T-helper 17 cell (primary cell): ENCODE measurements at places on chromosomes 7 and 10.

DNA sequence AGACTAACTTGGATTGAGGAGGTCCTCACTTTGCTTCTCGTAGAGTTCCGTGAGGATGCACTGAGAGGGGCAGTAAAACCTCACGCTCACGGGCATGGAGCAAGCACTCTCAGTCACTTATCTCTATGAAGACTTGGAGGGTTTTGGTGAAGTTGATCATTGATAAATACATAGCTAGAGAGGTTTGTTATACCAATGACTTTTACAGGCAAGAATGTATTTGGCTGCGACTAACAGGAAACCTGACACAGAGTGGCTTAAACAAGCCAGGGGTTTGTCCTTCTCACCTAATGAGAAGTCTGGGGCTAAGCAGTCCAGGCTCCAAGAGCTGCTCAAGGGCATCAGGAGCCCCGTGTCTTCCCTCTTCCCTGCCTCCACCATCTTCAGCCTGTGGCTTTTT lies 6.1 kb downstream of the BICC1 start:
- peaks cover 81% of the 10 kb centered on the region for H3K27me3 ChIP-seq
- H3K4me1 ChIP-seq = peaks cover 3% of the 10 kb centered on the region
- H3K36me3 ChIP-seq = peaks cover 2% of the 10 kb centered on the region
- no peak overlapping the region for H3K4me3 ChIP-seq
- DNase-seq = no peak

DNA sequence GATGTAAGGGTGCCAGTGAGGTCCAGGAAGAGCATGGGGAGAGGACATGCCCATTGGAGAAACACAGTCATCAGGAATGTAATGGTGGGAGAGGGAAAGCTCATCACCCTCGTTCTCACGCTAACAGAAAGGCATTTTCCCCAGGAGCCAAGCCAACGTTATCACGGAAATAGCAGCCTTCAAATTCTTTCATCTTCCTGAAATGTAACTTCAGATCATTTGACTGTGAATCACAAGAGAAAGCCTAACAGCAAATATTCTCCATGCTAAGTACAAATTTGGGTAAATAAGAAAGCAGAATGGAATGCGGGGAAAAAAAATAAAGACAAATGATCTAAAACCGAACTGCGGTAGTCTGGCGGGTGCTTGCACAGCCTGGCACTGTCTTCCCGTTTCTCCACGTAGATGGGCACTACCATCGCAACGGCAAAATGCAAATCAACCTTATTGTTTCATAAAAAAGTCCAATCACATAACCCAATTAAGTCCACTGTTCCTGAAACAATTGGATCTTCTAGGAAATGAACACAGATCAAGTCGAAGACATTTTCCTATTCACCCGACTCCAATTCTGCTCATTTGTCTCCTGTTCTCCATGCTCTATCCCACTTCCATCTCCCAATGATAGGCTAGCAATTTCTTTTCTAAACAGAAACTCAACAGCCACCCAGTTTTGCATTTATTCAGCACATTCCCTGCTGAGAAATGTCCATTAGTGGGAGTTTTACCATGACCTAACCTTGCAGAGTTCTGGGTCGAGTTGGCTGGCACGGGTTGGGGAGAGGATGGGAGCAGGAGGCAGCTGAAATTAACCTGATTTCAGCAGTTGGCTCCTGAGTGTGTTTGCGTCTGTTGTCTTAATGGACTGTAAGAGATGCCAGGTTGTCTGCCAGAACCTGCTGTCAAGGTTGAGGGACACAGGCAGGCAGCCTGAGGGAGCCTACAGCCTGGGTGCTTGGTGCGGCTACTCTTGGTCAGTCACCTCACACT lies 74.6 kb upstream of the FRMD4A start:
- peaks cover 2% of the 10 kb centered on the region for H3K36me3 ChIP-seq
- H3K27ac ChIP-seq = no peak overlapping the region
- H3K27me3 ChIP-seq = peaks cover 33% of the 10 kb centered on the region
- H3K4me1 ChIP-seq = peaks cover 11% of the 10 kb centered on the region
- no peak for DNase-seq
- H3K4me3 ChIP-seq = no peak overlapping the region

DNA sequence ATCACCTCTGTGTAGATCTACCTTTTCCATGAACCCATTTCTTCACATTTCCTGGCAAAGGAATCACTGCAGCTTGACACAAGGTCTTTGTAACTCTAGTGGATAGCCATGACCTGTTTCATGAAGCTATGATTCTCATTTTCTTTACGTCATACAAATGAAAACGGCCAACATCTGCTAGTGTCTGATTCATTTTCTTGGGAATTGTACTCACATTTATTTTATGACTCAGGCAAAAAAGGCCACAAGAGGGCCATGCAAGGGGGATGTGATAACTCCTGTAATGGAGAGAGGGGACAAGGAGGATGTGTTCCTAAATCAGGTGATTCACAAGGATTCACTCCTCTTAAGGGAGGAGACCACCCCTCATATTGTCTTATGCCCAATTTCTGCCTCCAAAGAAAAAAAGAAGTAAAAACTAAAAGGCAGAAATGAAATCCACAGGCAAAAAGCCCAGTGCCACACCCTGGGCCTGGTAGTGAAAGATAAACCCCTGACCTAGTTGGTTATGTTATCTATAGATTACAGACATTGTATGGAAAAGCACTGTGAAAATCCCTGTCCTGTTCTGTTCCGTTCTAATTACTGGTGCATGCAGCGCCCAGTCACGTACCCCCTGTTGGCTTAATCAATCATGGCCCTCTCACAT lies 249.9 kb downstream of the IPMK start:
- no peaks in the 10 kb centered on the region for H3K4me1 ChIP-seq
- no peak overlapping the region for H3K27ac ChIP-seq
- no peaks in the 10 kb centered on the region for H3K36me3 ChIP-seq
- H3K27me3 ChIP-seq = no peaks in the 10 kb centered on the region
- H3K4me3 ChIP-seq = no peak overlapping the region
- no peak for DNase-seq

- H3K4me1 ChIP-seq = peaks cover 24% of the 10 kb centered on the region
- no peaks in the 10 kb centered on the region for H3K27me3 ChIP-seq
- H3K4me3 ChIP-seq = no peak overlapping the region
- H3K27ac ChIP-seq = no peak overlapping the region
Measured at GRCh38 chr7:149281508-149282330, 19.7 kb downstream of the ZNF783 start.

DNA sequence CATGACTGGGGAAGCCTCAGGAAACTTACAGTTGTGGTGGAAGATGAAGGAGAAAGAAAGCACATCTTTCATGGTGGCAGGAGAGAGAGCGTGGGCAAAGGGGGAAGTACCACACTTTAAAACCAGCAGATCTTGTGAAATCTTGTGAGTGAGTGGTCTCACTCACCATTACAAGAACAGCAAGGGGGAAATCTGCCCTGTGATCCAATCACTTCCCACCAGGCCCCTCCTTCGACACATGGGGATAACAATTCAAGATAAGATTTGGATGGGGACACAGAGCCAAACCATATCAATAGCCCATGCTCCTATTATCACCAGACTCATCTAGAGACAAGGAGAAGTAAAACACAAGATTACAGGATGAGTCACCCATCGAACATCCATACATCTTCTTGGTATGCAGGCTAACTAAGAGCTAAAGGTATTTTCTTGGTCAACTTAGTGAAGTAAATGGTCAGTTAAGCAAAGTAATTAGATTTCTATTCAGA lies 55.3 kb upstream of the YAE1 start:
- peaks cover 18% of the 10 kb centered on the region for H3K4me1 ChIP-seq
- H3K4me3 ChIP-seq = no peak overlapping the region
- no peak overlapping the region for H3K27ac ChIP-seq
- H3K36me3 ChIP-seq = peaks cover 2% of the 10 kb centered on the region

GRCh38 chr10:2137549-2138174 lies 400.3 kb upstream of the ADARB2 start:
- H3K27ac ChIP-seq = no peak overlapping the region
- no peak for DNase-seq
- peaks cover 4% of the 10 kb centered on the region for H3K27me3 ChIP-seq
- no peaks in the 10 kb centered on the region for H3K4me1 ChIP-seq
- no peaks in the 10 kb centered on the region for H3K36me3 ChIP-seq

DNA sequence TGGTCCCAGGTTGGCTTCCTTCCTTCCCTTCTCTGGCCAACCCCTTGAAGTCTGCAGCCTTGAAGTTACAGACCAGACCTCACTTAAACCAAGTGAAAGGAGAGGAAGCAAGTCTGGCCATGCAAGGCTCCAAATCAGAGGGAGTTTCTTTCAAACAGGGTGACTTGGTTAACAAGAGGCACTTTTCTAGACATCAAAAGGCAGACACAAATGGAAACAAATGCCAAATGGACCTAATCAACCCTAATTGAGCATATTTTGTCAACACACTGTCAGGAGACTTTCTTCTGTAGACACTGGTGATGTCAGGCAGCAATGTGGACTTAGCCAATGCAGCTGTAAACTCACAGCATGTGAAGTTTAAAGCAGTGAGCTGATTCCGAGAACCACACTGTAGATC lies 282.7 kb upstream of the FZD8 start:
- no peaks in the 10 kb centered on the region for H3K4me1 ChIP-seq
- no peak overlapping the region for H3K27ac ChIP-seq
- no peak for DNase-seq
- no peak overlapping the region for H3K4me3 ChIP-seq

DNA sequence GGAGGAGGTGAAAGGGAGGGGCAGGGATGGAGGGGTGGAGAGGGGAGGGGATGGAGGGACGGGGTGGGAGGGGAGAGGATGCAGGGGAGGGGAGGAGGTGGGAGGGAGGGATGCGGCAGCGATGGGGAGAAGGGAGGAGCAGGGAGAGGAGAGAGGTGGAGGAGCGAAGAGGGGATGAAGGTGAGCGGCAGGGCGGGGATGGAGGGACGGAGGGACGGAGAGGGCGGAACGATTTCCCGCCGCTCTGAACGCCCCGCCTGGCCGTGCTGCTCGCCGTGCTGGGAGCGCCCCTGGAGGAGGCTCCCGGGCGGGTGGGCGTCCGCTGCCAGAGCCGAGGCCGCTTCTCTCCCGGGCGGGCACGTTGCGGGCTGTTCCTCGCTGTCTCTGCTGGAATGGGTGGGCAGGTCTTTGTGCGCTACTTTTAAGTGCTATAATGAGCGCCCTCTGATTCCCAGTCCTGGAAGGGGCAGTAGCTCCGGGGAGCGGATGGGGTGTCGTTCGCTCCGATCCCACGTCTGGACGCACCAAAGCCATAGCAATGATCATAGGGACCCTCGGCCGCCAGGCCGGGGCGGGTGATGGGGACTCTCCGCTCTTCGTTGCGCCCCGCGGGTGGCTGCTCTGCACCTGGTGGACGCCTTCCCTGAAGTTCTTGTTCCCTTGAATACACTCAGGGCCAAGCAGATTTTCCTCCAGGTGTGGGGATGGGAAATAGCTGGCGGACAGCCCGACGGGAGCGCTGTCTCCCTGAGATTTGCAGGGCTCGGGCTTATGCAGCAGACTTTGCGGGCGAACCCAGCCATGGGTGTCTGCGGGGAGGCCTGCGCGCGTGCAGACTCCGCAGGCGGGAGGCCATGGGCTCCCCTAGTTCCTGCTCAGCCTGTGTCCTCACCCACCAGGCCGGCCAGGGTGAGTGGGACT lies 81.1 kb upstream of the CPXM2 start:
- peaks cover 12% of the 10 kb centered on the region for H3K36me3 ChIP-seq
- H3K4me1 ChIP-seq = peaks cover 4% of the 10 kb centered on the region
- H3K4me3 ChIP-seq = no peak overlapping the region

DNA sequence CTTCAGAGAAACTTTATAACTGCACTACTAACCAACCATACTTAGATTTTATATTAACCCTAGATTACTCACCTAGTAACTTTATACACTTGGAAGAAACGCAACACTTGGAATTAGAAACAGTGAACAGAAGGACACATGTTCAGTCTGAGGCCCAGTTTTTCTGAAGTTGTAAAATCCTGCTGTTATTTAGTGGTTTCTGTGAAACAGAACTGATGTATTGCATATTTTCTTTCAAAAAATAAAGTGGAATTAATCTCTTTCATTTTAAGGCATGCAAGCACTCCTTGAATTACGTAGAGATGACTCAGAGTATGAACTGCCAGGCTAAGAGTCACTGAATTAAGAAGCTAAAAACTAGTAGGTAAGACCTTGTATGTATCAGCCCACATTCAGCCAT lies 215.8 kb downstream of the SKAP2 start:
- H3K4me3 ChIP-seq = no peak overlapping the region
- H3K27me3 ChIP-seq = peaks cover 45% of the 10 kb centered on the region
- H3K4me1 ChIP-seq = no peaks in the 10 kb centered on the region
- no peak overlapping the region for H3K27ac ChIP-seq
- no peak for DNase-seq
